ENCODE measurements at places on chromosomes 4 and X.

GRCh38 chr4:165301833-165302232, 25.6 kb upstream of the MSMO1 start:
- DNase-seq: no peak

DNA sequence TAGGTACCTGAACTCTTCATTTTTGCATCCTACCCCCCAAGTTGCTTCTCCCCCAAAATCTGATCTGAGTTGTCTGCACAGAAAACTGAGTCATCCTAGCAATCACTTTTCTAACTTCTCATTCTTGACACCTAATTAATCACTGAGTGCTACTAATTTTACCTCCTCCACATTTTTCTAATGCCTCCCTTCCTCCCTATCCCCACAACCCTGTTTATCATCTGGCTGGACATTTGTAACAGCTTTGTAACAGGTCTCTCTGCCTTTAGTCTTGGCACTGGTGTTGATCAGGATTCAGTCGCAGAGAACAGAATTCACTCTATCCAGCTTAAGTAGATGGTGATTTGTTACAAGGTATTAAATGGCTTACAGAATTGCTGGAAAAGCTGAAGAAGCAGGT, 303.9 kb upstream of the GATB start:
- no peak for DNase-seq

GRCh38 chr4:630656-631055, 5.3 kb downstream of the PDE6B start:
- DNase-seq: no peak

DNA sequence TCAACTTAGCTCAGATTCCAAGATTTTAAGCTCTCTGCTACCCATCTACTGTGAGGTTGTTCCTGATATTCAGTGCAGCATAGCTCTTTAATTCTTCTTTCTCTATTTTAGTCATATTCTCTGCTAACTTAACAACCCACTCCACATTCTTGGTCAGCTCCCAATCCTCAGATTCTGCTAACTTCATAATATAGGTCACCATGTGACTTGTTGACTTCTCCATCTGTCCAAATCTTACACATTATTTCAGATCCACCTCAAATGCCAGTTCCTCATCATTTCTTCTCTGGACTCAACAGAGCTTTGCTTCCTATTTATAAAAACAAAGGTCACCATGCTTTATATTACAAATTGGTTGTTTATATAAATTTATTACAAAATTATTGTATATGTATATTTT, 29.3 kb upstream of the RXFP1 start:
- no peak for DNase-seq

GRCh38 chr4:54542540-54543041, 115.2 kb upstream of the KIT start:
- DNase-seq: no peak

- no peak for DNase-seq
Observed at GRCh38 chrX:97117572-97117971, 233.9 kb downstream of the RPA4 start.

- no peak for DNase-seq
Observed at GRCh38 chr4:156560701-156561100, 410.9 kb downstream of the PDGFC start.

GRCh38 chr4:121939690-121940089, 12.2 kb downstream of the TRPC3 start:
- DNase-seq: no peak

- no peak for DNase-seq
Observed at GRCh38 chr4:182494103-182494502, 250.9 kb downstream of the TENM3 start.

DNA sequence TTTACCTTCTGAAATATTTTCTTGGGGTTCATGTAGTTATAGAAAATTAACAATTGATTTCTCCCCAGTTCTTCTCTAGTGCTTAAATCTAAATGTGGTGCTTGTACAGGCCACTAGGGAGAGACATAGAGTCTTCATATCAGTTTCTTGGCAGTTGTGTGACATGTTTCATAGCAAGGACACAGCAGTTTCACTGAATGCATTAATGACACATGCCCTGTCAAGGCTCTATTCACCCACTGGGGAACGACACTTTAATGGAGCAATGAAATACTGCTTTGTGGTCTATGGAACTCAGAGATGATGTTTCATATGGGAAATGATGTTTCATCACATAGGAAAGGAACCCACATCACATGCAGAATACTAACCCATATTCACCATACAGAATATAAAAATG, 2.8 kb downstream of the VEGFC start:
- peak; percentile 78 for DNase-seq

DNA sequence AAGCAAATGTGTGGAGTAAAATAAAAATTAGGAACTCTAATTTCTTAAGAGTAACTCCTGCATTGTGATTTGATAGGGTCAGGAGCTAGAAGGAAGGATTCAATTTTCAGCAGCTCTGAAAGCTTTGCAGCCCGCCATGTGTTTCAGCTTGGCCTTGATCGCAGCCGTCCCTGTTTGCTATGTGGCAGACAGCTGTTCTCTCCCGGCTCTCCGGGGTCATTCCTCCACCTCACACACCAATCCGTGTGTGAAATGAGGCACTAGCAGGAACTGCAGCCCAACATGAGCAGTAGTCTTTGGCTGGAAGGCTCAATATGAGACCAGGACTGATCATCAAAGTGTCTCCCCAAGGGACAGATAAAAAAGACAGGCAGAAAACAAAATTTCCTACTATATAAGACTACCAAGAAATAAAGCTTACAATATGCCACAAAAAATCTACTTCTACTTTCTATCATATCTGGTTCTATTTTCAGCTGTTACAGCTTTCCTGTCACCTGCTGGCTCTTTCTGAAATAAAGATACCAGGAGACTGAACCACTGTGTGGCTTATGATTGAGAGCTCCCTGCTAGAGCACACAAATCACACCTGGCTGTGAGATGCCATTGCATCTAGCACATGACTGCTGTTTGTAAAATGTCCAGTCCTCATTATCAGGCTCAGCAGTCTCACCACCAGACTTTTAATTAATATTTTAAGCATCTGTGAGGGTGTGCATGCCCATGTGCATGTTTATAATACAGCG, 44.1 kb upstream of the SEC24B start:
- no peak for DNase-seq

DNA sequence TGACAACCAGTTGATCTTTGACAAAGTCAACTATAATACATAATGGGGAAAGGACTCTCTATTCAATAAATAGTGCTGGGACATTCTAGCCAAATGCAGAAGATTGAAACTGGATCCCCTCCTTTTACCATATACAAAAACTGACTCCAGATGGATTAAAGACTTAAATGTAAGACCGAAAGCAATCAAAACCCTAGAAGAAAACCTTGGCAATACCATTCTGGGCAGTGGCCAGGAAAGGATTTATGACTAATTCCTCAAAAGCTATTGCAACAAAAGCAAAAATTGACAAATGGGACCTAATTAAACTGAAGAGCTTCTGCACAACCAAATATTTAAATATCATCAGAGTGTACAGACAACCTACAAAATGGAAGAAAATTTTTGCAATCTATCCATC, 185.1 kb downstream of the NPNT start:
- no peak for DNase-seq

GRCh38 chr4:102503831-102504786, 3.0 kb downstream of the NFKB1 start:
- no peak for DNase-seq

GRCh38 chr4:155072417-155072816, 136.0 kb upstream of the NPY2R start:
- DNase-seq: no peak

- no peak for DNase-seq
Observed at GRCh38 chr4:99712099-99712498, 54.5 kb upstream of the C4orf54 start.

- no peak for DNase-seq
Observed at GRCh38 chr4:144656850-144657249, 10.9 kb downstream of the HHIP start.

- no peak for DNase-seq
Observed at GRCh38 chrX:17535229-17535628, 160.2 kb downstream of the NHS start.

GRCh38 chr4:133081246-133081645, 67.8 kb upstream of the PCDH10 start:
- DNase-seq: no peak

GRCh38 chr4:101284546-101284945, 62.8 kb downstream of the PPP3CA start:
- DNase-seq: peak; percentile 34

- DNase-seq: peak; percentile 59
Observed at GRCh38 chrX:49073601-49074575, at the start of gene PRAF2. Gene PRAF2 (minus strand): TSS chrX:49074002. CDS start chrX:49073987, 15 bp downstream.

- no peak for DNase-seq
Observed at GRCh38 chr4:123471655-123472369, 75.2 kb downstream of the SPRY1 start.

DNA sequence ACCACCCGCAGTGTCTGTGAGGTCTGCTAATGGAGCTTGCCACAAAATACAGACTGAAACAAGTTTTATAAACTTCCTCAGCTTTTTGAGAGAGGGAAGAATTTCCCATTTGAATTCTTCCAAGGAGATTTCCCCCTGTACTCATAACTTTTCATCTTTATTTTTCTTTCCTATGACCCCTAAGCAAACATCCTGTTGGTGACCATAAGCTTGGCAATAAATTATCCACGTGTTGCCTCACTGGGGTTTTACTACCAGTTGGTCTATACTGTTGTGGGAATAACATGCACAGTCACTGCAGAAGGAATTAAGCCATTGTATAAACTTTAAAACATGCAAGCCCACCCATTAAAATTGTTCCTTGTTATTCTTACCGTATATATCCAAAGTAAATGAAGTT, 86.2 kb downstream of the SLC39A8 start:
- DNase-seq: no peak

DNA sequence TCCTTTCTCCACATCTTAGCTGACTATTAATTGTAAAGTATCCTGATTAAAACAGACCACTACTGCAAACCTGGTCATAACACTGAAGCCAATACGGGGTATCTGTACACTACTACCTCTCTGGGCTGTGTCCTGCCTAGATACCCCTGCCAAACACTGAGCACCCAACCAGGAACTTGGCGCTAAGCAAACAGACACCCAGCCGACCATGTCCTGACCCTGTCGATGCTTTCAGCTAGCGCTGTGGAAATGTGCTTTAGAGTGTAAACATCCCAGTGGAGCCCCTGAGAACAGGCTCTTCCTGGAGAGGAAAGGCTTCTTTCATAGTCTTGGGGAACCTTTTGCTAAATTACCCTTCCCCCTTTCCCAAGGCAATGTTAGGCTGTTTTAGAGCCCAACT, 52.9 kb downstream of the CCNG2 start:
- no peak for DNase-seq

DNA sequence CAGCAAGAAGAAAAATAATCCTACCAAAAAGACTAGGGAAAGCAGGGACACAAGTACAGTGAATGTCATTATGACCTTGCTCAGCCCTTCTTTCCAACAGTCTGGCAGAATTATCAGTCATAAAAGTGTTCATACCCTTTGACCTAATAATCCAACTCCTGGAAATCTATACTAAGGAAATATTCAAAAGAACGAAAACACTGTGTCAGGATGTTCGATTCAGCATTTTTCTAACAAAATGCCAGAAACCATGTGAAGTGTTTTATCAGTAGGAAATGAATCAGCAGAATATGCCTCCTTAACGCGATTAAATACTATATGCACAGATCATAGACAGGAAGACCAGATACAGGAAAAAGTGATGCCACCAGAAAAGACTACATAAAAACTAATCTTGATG, 16.2 kb upstream of the S100G start:
- no peak for DNase-seq

DNA sequence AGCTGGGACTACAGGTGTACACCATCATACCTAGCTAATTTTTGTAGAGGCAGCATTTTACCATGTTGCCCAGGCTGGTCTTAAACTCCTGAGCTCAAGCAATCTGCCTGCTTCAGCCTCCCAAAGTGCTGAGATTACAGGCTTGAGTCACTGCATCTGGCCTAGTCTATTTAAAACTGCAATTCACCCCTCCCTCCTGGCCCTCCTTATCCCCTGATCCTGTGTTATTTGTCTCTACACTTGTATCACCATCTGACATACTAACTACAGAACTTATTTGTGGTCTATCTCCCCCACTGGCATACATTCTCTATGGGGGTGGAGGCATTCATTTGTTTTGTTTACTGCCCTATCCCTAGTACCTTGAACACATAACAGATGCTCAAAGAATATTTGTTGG, 23.7 kb downstream of the CC2D2A start:
- no peak for DNase-seq

DNA sequence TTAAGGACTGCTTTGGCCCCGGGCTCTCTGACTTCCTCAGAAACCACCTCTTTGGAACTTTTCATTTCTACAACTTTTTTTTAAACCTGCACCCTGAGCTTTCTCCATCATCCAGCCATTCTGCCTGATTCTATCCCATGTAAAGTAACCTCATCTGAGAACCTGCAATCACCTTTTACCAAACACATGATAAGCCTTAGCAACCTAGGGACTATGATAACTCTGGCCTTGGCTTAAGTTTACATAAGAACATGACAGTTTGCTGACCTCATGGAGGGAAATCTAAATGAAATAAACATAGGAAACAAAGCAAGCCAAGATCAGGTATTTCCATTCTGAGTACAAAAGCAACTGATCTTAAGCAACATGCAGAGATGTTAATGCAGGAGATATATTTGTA, 15.7 kb upstream of the TMEM150C start:
- no peak for DNase-seq

- no peak for DNase-seq
Observed at GRCh38 chr4:41211951-41212615, 2.3 kb downstream of the APBB2 start.
